NCI-H524 treated with DMSO at 0.1 percent for 48 hours (cell line): ENCODE measurements at places on chromosomes 2 and 18.
A peak's percentile ranks its signal among the peaks of the same experiment; 100 is the strongest.

DNA sequence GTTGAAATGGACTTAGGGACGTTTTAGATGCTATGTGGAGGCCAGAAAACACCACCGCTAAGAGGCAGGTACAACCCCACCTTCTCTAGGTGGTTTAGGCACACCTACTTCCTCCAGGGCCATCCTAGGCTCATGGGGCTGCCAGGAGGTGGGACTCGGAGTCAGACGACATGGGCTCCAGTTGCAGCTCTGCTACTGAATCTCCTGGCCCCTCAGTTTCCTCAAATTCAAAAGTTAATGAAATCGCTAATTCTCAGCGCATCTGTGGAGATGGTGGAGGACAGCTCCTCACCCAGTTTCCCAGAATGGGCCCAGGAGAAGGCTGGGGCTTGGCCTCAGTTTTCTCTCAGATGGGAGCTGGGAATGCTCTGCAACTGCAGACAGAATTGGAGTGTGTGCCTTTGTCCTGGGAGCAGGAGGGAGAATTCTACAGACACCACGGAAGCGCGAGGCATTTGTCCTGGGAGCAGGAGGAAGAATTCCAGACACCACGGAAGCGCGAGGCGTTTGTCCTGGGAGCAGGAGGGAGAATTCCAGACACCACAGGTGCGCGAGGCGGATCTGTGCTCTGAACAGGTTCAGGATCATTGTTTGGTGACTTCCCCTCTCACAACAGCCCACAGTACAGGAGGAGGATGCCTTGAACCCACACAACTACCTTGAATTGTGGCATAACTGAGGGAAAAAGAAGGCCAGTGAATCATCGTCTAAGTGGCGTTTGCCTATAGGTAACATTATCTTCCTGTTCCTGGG is 103.7 kb upstream of the PXDN start:
- no peak for DNase-seq

DNA sequence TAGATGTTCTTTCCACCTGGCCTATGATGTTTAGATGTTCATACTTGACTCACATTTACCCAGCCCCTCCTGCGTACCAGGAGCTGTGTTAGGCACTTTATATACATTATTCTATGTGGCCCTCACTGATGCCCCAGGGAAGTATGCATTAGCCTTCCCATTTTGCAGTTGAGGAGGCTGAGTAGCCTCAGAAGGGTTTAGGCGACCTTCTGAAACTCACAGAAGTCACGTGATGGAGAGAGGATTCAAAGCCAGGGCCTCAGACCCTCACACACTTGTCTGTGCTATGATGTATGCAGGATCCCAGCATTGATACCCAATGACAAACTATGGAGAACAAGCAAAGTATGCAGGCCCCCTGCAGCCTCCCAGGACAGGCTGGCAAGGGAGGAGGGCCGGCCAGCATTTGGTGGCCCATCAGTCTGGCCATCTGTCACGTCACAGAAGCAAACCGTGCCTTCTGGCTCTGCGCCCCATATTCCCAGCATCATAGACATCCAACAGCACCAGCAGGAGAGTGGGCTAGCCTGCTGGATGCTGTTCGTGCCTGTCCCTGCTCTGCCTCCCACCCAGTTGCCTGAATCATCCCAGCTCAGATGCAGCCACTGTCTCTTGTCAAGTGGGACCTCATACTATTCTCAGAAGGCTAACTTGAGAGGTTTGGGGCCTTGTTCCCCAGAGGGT is 33.6 kb downstream of the EHD3 start:
- DNase-seq, result peak; percentile 69

DNA sequence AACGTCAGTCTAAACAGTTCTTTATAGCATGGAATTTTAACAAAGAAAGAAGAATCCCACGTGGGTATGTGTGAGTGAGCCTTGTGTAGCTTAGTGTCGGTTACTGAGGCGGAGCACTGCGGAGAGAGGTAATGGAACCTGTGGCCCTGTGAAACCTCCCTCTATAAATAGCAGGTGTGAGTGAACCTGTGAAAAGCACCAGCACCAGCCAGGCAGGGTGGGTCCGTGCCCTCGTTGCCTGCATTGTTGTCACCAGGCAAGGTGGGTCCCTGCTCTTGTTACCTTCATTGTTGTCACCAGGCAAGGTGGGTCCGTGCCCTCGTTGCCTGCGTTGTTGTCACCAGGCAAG is 4.7 kb downstream of the CTDP1 start:
- no peak for DNase-seq

- DNase-seq, result no peak
Measured at GRCh38 chr18:58633874-58634273, 5.0 kb upstream of the ALPK2 start.

DNA sequence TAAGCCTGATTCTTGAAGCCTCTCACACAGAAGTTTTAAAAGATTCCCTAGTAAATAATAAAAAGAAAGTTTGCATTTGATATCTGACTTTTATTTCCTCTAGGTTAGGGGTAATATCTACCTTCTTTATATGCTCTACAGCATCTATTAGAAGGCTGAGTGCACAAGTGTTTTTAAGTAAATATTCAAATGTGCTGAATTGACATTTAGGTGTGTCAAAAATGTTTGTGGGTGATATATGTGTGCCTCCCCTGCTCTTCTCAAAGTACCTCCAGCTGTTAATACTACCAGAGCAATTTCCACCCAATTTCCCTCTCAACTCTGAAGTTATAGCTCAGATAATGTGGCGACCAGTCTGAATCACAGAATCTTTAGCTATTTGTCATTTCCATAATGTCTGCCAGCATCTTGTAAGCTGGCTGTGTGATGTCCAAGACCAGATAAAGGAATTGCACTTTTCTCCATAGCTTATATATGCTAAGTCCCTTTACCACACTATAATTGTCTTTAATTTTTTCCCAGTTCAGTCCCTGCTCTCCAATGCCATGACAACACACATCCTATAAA is 24.4 kb upstream of the ERMN start:
- DNase-seq, result no peak

DNA sequence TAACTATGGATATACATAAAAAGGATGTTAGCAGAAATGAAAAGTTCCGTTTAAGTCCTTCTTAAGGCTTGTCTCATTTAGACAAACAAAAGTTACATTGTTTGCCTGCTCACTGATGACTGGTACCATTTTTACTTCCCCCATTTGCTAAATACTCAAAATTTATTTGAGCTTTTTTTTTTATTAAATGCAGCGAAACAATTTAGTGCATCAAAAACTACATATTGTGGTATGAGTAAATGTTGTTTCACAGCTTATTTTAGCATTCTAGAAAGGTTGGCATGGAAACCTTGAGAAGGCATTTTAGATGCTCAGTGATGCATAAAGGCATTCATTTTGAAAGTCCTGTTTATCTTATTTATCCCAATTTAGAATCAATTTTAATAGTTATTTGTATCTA is 100.0 kb downstream of the MAP2 start:
- no peak for DNase-seq

DNA sequence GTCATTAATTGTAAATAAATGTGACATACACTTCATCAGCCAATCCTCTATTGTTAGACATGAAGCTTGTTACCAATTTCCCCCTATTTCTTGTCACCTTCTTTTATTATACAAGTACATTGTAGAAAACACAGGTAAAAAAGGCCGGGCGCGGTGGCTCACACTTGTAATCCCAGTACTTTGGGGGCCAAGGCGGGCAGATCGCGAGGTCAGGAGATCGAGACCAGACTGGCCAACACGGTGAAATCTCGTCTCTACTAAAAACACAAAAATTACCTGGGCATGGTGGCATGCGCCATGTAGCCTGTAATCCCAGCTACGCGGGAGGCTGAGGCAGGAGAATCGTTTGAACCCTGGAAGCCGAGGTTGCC is 42.7 kb upstream of the UBE2F start:
- no peak for DNase-seq

DNA sequence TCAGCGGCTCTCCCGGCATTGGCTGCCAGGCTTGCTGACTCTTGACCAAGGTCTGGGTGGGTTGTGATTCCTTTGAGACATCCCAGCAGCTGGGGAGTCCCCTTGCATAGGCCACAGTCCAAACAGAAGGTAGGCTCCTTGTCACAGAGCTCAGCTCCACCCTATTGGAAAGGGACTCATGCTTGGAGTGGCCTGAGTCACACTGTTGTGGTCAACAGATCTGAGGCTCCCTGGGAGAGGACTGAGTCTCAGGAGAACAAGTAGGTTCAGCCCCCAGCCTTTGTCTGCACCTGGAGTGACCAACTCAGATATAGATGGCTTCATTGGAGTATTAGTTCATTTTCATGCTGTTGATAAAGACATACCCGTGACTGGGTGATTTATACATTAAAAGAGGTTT is 32.1 kb upstream of the SH3BP4 start:
- DNase-seq, result no peak

- no peak for DNase-seq
Measured at GRCh38 chr2:69745035-69745434, 3.1 kb downstream of the ANXA4 start.

GRCh38 chr2:218870984-218871344 is 9.7 kb upstream of the WNT10A start:
- no peak for DNase-seq

- no peak for DNase-seq
Measured at GRCh38 chr2:8264981-8265380, 416.9 kb upstream of the ID2 start.

GRCh38 chr18:23718731-23719130 is 29.5 kb downstream of the LAMA3 start:
- no peak for DNase-seq

GRCh38 chr18:7236072-7236471 is 5.2 kb downstream of the LRRC30 start:
- DNase-seq, result no peak

DNA sequence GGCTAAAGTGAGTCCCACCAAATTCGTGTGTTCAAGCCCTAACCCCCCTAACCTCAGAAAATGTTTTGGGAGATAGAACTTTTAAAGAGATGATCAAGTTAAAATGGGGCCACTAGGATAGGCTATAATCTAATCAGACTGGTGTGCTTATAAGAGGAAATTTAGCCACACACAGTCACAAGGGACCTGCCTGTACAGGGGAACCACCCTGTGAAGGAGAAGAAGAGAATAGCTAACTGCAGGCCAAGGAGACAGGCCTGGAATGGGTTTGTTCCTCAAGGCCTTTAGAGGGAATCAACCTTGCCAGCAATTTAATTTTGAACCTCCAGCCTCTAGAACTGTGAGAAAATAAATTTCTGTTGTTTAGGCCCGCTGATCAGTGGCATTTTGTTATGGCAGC is 36.0 kb upstream of the TANK start:
- no peak for DNase-seq

GRCh38 chr2:3044587-3045317 is 332.9 kb downstream of the EIPR1 start:
- no peak for DNase-seq

- DNase-seq, result no peak
Measured at GRCh38 chr2:145812165-145812554, 1292.2 kb upstream of the ZEB2 start.

DNA sequence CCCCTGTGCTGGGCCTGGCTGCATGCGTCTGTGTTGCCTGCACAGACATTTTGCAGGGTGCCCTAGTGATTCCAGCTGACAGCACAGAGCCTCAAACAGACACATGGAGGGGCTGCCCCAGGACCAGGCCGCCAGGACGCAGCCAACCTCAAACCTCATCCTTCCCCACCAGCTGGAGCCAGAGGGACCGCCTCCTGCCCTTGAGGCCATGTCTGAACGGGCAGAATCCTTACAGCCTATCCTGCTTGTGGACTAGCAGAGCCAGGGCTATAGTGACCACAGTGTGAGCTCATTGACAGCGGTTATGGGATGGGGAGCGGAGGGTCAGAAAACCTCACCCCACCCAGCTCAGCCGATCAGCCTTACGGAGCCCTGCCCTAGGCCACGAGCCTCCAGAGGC is 22.4 kb downstream of the ODC1 start:
- no peak for DNase-seq

DNA sequence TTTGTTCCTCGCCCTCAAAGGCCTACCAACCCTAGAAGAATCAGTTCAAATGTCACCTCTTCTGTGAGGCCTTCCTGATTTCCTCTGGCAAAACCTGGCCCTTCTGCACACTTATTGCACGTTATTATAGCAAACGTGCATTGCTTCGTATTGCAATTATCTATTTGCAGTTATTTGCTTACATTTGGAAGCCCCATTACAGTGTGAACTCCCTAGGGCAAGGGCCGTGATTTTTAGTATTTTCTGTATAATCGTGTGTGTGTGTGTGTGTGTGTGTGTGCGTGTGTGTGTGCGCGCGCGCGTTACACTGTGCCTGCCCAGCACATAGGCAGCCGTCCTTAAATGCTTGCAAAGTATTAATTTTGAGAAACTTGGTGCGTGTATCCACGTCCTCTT is 460 bp upstream of the SEMA4F start:
- no peak for DNase-seq

- DNase-seq, result no peak
Measured at GRCh38 chr2:211455216-211455841, 898.9 kb downstream of the CPS1 start.

GRCh38 chr18:841647-842370 is 29.8 kb upstream of the YES1 start:
- DNase-seq, result no peak

GRCh38 chr2:60838481-60838880 is 42.9 kb upstream of the REL start:
- DNase-seq, result no peak

DNA sequence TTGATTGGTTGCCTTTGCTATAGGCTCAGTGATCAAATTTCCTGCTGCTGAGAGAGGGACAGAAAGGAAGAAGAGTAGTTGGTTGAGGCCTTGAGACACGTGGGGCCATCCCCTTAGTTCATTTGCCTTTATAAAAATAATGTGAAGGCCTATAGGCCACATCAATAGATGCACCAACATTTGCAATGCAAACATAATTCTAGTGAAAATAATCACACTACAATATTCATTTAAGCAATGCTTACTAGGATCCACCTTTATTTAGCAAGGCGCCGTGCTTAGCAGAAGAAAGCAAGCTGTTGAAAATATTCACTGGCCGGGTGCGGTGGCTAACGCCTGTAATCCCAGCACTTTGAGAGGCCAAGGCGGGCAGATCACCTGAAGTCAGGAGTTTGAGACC is 105.3 kb upstream of the CXCR4 start:
- no peak for DNase-seq

DNA sequence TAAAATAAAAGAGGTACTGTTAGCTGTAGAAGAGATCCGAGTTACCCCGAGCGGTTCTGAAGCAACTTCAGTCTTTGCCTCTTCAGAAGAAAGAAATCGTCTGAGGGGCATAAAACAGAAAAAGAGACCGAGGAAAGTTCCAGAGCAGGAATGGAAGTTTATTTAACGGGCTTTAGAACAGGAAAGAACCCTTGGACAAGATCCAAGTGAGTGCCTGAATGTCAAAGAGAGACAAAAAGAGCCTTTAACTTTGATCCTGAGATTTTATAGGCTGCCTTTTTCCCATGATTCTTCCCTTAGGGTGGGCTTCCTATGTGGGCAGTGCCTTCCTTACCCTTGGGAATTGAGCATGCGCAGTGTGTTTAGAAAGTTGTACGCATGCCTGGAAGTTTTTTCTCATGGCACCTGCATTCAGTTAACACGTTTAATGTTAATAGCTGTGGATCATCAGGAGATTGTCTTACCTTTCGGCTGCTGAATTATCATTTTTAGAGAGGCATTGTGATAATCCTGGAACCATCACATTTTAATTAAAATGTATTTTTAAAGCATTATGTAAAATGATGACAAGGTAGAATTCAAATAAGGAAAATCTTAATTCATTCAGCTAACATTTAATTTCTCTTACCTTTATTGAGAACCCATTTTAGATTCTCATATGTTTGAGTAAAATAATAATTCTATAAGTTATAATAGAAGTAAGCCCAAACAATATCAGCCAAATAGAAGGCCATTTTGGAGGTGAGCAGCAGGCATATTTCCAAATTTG is 269.5 kb upstream of the ZSWIM2 start:
- no peak for DNase-seq
